ENCODE measurements at places on chromosomes 16 and 17. TPM values are rescaled to one million over a fixed set of nuclear protein-coding genes. Genes with fewer than 3 reads are reported as not detected.

DNA sequence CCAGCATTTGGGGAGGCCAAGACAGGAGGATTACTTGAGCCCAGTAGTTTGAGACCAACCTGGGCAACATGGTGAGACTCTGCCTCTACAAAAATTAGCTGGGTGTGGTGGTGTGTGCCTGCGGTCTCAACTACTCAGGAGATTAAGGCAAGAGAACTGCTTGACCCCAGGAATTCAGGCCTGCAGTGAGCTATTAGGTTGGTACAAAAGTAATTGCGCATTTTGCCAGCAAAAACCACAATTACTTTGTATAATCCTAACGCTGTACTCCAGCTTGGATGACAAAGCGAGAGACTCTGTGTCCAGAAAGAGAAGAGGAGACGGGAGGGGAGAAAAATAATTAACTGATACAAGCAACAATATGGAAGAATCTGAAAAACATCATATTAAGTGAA lies 32.7 kb downstream of the YWHAE start:
- DNase-seq = no peak

DNA sequence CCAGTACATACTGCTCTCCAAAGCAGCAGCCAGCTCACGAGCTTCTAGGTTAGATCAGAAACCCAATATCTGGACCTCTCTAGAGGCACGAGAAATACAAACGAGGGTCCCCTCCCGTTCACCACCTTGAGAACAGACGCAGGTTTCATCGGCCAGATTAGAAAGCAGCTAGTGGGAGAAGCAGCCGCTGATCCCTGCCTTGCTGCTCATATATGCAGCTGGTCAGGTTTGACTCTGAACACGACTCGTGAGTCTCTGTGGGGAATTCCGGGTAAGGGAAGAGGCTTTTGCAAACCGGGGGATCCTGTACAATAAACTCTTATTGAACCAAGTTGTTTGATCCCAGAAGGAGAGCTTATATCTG lies 1.6 kb downstream of the VAT1L start:
- no peak for DNase-seq

GRCh38 chr16:86914876-86915717 lies 336.7 kb downstream of the FOXL1 start:
- no peak for DNase-seq

DNA sequence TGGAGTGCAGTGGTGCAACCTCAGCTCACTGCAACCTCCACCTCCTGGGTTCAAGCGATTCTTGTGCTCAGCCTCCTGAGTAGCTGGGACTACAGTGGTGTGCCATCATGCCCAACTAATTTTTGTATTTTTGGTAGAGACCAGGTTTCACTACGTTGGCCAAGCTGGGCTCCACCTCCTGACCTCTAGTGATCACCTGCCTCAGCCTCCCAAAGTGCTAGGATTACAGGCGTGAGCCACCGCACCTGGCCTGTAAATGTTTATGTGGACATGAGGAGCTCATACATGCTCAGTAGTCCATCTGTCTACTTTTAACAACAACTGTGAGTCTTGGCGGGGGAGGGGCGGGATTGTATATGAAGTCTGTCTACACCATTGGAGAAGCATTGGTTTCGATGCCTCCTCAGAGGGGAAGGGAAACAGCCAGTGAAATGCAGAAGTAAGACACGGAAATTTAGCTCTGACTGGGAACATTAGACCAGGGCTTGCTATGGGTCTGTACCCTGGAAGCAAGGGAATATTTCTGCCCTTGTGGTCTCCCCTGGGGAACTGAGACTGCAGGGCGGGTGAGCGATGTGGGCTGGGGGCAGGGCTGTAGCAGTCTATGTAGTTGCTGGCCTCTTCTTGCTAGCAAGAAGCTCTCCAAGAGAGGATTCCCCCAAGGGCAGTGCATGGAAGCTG lies 9.3 kb downstream of the NUBP1 start:
- DNase-seq = no peak

DNA sequence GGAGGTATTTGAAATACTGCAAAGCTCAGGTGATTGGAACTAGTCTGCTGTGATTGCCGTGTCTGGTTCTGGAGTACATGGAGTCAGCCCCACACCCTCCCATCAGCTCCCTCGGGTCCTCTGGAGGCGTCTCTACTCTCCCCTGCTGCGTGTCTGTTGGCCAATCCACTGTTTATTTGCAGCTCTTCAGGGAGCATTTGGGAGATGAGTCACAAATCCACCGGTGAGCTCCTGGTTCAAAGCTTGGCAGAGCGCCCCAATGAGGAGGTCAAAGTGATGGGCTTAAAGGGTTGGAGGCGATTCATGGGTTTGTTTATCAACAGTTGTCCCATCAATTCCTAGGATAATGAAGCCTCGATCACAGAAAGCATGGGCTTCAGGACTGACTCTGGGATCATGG lies 14.6 kb downstream of the CALB2 start:
- no peak for DNase-seq

GRCh38 chr16:57184887-57185445 lies 873 bp downstream of the PSME3IP1 start:
- DNase-seq = no peak

DNA sequence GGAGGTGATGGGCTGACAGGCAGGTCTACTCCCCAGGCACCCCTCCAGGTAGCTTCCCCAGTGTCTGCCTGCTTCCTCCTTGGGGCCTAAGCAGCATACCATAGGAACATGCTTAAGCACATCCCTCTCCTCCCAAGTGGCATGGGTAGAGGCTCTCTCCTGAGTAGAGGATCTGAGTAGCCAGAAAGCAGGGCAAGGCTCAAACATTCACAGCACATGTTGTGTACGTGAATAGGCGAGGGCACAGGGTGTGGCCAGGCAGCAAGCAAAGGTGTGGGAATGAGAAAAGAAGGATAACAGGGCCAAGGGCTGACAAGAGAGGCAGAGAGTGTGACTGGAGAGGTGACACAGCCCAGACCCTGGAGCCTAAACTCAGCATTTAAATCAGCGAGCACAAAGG lies 29.7 kb upstream of the GFOD2 start:
- DNase-seq = no peak

DNA sequence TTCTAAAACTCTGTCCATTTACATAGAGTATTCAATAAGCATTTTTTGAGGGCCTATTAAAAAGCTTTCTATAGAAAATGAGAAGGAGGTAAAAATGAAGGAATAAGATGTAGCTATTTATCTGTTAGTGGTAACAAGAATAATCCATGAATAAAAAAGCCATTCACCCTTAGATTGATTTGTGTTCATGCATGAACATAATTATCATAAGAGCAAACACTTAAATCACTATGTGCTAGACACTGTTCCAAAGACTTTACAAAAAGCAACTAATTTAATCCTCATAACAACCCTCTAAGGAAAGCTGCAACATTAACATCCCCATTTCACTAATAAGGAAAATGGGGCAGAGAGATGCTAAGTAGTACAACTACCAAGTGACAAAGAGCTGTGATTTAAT lies 6.6 kb downstream of the CCDC47 start:
- DNase-seq = no peak

- DNase-seq = no peak
Measured at GRCh38 chr16:50252874-50253513, 13.4 kb upstream of the ADCY7 start.

- DNase-seq = no peak
Measured at GRCh38 chr16:88593489-88593888, 23.3 kb downstream of the ZC3H18 start.

- no peak for DNase-seq
Measured at GRCh38 chr17:5514976-5515375, 28.6 kb downstream of the MIS12 start.

GRCh38 chr16:29745853-29746345 lies at the start of gene C16orf54:
C16orf54 (minus strand) TSS chr16:29745990; CDS start chr16:29744951, 1,039 bp downstream.
- DNase-seq = peak; percentile 93

DNA sequence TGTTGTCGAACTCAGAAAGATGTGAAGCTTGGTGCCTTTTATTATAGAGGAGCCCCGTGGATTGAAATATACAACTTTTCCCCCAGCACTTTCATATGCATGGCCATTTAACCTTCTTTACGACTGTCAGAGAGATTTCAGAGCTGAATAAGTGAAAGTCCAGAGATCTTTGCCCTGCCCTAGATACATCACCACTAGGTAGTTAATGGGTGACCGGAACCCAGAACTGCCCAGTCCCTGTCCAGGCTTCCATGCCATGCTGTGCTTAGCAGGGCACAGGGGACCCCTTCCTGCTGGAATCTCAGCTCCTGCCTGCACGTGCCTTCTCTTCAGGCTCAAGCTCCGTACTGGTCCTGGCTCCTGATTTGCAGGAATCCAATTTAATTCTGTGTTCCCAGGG lies 32.2 kb downstream of the SRL start:
- no peak for DNase-seq

- DNase-seq = no peak
Measured at GRCh38 chr17:17765359-17766076, 71.3 kb downstream of the SREBF1 start.

DNA sequence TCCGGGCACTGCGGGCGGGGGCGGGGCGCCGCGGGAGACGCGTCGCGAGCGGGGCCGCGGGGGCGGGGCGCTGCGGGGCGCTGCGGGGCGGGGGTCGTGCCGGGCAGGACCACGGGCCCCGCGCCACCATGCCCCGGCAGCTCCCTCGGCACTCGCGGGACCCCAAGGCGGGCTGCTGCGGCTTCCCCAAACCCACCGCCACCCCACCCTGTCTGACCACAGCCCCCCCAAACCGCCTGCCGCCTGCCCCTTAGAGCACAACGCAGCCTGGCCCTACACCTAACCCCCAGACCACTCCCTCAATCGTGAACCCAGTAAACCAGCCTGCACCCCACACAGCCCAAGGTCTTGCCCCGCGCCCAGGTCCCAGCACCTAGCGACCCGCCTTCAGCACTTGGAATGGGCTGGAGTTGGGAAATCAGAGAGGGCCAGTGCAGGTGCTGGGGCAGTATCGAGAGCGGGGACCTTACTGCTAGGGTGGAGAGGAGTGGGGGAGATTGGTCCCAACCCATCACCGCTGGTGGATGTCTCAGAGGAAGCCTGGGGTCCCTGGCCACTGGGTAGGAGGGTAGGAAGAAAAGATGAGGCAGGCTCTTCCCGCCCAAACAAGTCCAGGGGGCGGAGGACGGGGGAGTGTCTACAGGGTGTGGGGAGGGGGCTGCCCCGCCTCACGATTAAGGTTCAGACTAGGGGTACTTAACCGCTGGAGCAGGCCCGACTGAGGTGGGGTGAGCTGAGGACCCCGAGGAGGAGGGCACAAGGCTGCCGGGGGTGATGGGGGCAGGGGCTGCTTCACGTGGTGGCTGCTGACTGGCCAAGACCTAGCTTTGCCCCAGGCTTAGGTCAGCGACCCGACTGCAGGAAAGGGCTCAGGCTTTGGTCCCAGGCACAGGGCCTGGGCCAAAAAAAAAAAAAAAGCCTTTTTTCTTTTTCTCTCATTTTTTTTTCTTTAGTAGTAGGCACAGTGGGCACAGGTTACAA lies 539 bp upstream of the VAMP2 start:
- DNase-seq = no peak

DNA sequence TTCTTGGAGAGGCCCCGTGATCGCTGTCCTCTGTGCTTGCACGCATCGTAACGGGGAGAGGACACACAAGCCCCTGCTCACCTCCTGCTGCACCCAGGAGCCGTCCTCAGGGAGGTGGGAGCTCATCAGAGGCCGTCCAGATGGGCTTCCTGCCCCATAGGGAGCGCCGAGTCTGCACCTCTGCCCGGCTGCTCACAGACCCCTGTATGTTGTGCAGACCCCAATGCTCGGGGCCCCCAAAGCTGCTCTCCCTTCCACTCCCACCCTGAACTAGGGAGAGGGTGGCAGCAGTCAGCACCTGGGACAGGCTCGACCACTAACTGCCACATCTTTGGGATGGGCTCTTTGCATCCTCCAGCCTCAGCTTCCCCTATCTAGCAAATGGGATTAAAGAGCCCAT lies 4.4 kb upstream of the ZNF469 start:
- no peak for DNase-seq

DNA sequence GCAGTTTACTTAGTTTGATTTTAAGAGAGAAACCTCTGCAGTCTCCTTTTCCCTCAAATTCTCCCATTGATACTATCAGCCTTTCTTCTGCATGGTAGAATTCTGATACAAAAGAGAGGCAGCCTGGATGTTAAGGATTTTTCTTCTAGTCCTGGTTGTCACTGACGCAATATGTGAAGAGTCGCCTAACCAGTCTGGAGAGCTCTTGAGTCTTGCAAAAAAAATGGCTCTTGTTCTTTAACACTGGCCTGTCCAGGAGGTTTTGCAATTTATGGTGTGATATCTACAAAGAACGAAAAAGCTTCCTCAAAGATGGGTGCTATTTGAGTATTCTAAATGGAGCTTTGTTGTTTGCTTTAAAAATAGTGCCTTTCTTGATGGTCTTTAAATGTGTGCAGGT lies 28.9 kb downstream of the COX10 start:
- no peak for DNase-seq

DNA sequence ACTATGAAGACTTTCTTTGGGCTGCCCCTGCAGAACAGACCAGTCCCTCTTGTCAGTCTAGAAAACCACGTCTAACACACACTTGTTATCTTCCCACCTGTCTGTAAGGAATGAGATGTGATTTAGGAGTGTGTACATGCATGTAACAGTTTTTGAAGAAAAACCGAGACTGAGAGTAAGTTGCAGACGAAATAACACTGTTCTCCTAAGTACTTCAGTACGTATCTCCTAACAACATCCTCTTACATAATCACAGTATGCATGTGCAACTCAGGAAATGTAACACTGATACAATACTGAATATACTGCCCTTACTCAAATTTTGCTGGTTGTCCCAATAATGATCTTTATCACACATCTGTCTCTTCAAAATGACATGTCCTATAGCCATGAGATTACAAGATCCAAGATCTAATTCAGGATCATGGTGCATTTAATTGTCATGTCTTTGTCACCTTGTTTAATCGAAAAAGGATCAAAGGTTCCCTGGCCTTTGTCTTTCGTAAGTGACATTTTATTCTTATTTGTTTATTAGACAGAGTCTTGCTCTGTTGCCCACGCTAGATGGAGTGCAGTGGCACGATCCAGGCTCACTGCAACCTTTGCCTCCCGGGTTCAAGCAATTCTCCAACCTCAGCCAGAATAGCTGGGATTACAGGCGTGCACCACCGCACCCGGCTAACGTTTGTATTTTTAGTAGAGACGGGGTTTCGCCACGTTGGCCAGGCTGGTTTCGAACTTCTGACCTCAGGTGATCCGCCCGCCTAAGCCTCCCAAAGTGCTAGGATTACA lies 25.6 kb downstream of the CREBBP start:
- DNase-seq = no peak

DNA sequence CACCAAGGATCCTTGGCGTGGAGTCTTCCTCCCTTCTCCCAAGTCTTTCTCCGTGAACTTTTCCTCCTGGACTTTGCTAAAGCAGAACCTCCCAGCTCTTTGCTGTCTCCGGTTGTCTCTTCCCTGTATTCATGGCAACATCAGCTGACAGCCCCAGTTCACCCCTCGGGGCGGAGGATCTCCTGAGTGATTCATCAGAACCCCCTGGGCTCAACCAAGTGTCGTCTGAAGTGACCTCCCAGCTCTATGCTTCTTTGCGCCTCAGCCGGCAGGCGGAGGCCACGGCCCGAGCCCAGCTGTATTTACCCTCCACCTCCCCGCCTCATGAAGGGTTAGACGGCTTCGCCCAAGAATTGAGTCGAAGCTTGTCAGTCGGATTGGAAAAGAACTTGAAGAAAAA lies 943 bp downstream of the CNTROB start:
- no peak for DNase-seq

MAF gene
- total RNA-seq = 30.4 TPM

SRL gene
- total RNA-seq = 1.3 TPM

TOM1L1 gene
- total RNA-seq = 26.4 TPM

PRAC1 gene
- not detected for total RNA-seq

ZDHHC1 gene
- 11.6 TPM for total RNA-seq

TBX6 gene
- total RNA-seq = 0.42 TPM

HS3ST2 gene
- total RNA-seq = 1.7 TPM

Measured in esophagus muscularis mucosa (tissue), 4 donors.